ENCODE measurements at places on chromosomes 1 and 21. TPM values are rescaled to one million over a fixed set of nuclear protein-coding genes. Genes with fewer than 3 reads are reported as not detected.

TSSK3 gene
- 1.6 TPM for total RNA-seq

DDAH1 gene
- not detected for total RNA-seq

SLC30A1 gene
- 11.9 TPM for total RNA-seq

PRDM16 gene
- not detected for total RNA-seq

EPHX1 gene
- total RNA-seq: 2.3 TPM

NCAM2 gene
- not detected for total RNA-seq

PSEN2 gene
- total RNA-seq: 6.4 TPM

RPE65 gene
- total RNA-seq: not detected

IL19 gene
- total RNA-seq: not detected

CFAP45 gene
- 1.3 TPM for total RNA-seq

FAM163A gene
- not detected for total RNA-seq

KCNK2 gene
- total RNA-seq: not detected

REN gene
- not detected for total RNA-seq

GRHL3 gene
- total RNA-seq: not detected

ACTL8 gene
- not detected for total RNA-seq

MYCL gene
- not detected for total RNA-seq

TMEM52 gene
- total RNA-seq: not detected

LAMC2 gene
- total RNA-seq: not detected

INAVA gene
- total RNA-seq: 0.25 TPM

CYYR1 gene
- not detected for total RNA-seq

SLAMF6 gene
- total RNA-seq: 48.1 TPM

AK2 gene
- 197 TPM for total RNA-seq

AKR7A3 gene
- 0.83 TPM for total RNA-seq

SPRR2G gene
- total RNA-seq: not detected

VAV3 gene
- total RNA-seq: 7.8 TPM

PTGER3 gene
- 1.3 TPM for total RNA-seq

CXADR gene
- total RNA-seq: 0.28 TPM

U2AF1 gene
- 19.2 TPM for total RNA-seq

EFNA1 gene
- total RNA-seq: 0.48 TPM

UBR4 gene
- 139 TPM for total RNA-seq

AIM2 gene
- 4.4 TPM for total RNA-seq

GFI1 gene
- total RNA-seq: 52.2 TPM

ABCA4 gene
- total RNA-seq: not detected

FCGR2B gene
- total RNA-seq: 0.23 TPM

IFI16 gene
- total RNA-seq: 300 TPM

ZYG11B gene
- total RNA-seq: 13.8 TPM

AMPD1 gene
- total RNA-seq: not detected

GRIK3 gene
- not detected for total RNA-seq

STK40 gene
- total RNA-seq: 64.7 TPM

KIAA0040 gene
- 49.8 TPM for total RNA-seq

KLF17 gene
- not detected for total RNA-seq

PRRX1 gene
- not detected for total RNA-seq

ARHGAP29 gene
- not detected for total RNA-seq

LMOD1 gene
- total RNA-seq: not detected

XCL1 gene
- total RNA-seq: 22.8 TPM

SLC2A5 gene
- total RNA-seq: not detected

TSPAN2 gene
- total RNA-seq: 0.42 TPM

All from activated naive CD8-positive, alpha-beta T cell treated with anti-CD3 and anti-CD28 coated beads, Interleukin-2, amount 10 ng/mL, durations not matched to agents 7 days and 5 days (primary cell).